ENCODE measurements at places on chromosomes 4 and X.

GRCh38 chrX:48045410-48046311 lies 25.8 kb downstream of the ZNF630 start:
- no peak for DNase-seq

GRCh38 chr4:108010167-108010566 lies 20.5 kb downstream of the HADH start:
- DNase-seq, result no peak

- DNase-seq, result no peak
Observed at GRCh38 chr4:5143940-5144339, 92.7 kb downstream of the STK32B start.

- DNase-seq, result no peak
Observed at GRCh38 chrX:105167233-105167632, 53.3 kb downstream of the TEX13A start.

GRCh38 chr4:38921151-38921550 lies 53.5 kb downstream of the FAM114A1 start:
- DNase-seq, result no peak

DNA sequence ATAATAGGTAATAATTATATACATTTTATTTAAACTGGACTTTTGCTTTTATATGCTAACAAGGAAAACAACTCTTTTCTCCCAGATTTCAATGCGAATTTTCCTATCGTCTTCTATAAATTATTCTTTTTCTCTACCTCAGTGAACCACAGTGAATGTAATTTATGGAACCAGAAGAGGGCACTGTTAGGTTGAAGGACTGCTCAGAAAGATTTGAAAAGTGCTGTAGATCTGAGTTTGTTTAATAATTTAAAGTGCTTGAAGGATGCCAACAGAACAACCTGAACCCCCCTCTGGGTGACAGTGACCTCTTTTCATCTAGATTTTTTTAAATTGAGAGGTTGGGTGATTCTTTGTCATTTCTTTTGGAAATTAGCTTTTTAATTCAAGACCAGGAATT lies 54.9 kb downstream of the PHOX2B start:
- DNase-seq, result no peak

- no peak for DNase-seq
Observed at GRCh38 chr4:85777908-85778631, 303.1 kb downstream of the ARHGAP24 start.

GRCh38 chr4:47824840-47825239 lies 13.0 kb downstream of the CORIN start:
- DNase-seq, result no peak

GRCh38 chr4:145061318-145061920 lies 36.6 kb downstream of the ANAPC10 start:
- no peak for DNase-seq

DNA sequence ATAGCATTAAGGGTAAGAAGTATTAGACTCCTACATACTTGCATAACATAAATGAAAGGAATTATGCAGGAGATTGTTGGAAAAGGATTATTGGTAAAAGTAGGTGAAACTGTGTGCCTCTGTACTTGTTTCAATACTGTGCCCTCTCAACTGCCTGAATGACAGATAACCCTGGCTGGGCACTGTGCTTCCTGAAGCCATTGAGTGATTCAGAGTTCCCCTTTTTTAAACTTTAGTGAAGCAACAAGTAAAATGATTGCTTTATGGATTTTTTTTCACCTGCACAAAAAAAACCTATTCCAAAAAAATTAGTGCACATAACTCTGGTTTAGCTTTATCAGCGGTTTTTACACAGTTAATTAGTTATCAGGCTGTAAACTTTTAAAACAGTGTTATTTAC lies 204.8 kb downstream of the TRAM1L1 start:
- no peak for DNase-seq

- no peak for DNase-seq
Observed at GRCh38 chrX:73847991-73848390, 285.0 kb downstream of the CHIC1 start.

- no peak for DNase-seq
Observed at GRCh38 chrX:65195621-65196020, 219.4 kb upstream of the ZC4H2 start.

DNA sequence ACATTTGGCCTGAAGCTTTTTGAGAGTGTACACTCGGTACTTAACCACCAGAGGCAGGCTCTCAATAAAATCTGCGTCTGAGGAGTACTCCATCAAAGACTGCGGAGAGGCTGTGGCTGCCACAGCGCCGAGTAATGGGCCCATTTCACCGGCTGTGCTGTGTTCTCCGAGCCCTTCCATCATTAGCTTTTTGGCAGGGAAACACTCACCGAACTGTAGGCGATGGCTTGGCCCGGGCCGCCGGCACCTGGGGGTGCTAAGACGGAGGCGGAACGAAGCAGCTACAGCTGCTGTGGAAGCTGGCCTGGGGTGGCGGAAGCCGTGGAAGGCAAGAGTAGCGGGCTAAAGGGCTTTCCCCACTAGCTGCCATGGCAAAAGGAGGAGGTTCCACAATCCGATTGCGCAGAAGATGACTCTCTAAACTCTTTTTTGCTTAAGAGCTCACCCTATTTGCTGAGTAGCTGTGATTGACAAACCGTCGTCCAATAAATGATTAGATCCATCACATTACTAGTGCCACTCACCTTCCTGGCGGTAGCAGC lies 48.5 kb upstream of the PABPC1L2A start:
- no peak for DNase-seq

DNA sequence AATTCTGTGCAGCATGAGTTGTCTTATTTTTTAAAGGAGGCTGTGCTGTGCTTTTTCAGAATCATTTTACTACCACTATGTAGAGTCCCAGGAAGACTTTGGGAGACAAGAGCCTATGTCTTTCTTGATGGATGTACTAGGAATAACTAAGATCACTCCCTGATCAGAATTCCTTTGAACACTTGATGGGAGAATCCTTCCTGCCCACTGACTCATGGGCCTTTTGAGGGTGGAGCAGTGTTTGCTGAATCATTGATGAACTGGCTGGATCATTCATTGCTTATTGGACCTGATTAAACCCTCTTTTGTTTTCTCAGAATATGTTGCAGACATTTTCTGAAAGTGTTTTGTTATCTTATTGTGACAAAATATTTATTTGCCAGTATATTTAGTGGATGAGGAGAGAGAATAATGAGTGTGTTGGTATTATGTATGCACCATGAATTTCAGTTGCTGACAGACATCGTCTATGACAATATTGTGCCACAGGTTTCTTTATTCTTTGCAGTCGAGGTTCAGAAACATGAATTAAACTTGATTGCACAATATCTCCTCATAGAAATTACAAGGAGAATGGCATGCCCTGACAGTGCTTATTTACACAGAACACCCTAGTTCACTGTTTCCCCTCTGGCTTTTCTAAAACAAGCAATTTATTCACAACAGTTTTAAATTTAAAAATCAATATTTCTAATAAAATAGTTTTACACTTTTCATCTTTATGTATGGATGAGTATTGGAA lies 36.3 kb downstream of the POU4F2 start:
- no peak for DNase-seq

DNA sequence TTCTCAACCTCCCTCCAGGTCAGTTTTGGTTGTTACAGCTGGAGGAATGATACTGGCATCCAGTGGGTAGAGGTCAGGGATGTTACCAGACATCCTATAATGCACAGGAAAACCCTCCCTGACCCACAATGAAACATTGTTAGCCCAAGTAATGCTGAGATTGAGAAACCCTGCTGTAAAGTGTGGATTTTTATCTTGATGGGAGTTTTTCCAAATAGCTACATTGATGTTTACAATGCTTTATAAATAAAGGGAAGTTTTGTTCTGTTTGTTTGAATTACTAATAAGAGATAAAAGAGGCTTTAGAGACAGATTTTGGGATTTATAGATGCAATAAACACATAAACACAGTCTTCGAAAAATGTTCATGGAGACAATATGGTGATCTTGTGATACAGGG lies 194.0 kb upstream of the NUDT6 start:
- DNase-seq, result no peak

- no peak for DNase-seq
Observed at GRCh38 chr4:133131829-133132460, 17.1 kb upstream of the PCDH10 start.

DNA sequence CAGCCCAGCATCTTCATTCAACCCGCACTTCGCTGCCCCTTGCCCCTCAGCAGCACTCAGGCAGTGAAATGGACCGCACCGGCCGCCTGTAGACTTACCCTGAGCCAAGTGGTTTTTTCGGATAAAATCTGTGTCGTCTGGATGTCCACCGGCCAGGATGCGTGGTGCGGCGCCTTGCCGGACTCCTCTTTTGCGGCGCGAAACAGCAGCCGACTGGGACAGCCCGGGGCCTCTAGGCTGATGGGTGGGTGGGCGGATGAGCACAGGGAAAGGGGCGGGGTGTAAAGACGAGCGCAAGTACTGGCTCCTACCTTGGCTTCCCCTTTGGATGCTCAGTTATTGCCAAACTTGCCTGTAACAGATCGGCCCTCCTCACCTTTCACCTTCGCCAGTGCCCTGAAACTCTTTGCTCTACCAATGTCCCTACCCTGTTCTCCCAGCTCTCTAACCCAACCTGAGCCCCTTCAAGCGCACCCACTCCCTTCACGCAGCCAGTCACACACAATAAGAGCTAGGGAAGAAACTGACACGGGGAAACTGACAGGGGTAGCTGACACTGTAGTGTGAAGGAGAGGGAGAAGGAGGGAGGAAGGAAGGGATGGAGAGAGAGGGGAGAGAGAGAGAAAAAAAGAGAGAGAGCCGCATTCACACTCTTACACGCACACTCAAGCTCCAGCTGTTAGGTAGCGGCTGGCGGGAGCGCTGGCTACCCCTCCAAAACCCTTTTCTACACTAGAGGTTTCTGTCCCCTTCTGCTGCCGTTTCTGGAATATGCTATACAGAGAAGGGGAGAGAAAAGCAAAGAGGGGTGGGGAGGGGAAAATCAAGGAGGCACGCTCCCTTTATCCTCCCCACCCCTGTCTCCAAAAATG lies 559 bp downstream of the TRPC5 start:
- DNase-seq, result no peak

GRCh38 chr4:70880739-70881138 lies 21.4 kb upstream of the MOB1B start:
- DNase-seq, result no peak

GRCh38 chrX:31266203-31267076 lies 194.6 kb upstream of the FTHL17 start:
- DNase-seq, result no peak

- no peak for DNase-seq
Observed at GRCh38 chrX:50858548-50858947, 44.6 kb upstream of the SHROOM4 start.

DNA sequence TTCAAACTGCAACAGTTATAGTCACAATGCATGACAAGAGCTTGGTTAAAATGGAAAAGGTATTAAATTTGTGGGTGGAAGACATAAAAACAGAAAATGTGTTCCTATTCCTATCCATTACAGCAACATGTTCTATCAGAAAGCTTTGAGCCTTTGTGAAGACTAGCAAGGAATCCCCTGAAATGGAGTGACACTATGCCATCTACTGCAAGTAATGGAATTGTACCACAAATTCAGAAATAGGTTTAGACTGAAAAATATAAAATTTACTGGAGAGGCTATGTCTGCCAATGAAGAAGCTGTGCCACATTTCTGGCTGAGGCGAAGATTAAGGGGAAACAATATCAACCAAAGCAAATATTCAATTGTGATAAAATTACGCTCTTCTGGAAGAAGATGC lies 247.9 kb downstream of the ADAM29 start:
- no peak for DNase-seq

GRCh38 chrX:110401135-110401534 lies 42.5 kb downstream of the RTL9 start:
- no peak for DNase-seq

DNA sequence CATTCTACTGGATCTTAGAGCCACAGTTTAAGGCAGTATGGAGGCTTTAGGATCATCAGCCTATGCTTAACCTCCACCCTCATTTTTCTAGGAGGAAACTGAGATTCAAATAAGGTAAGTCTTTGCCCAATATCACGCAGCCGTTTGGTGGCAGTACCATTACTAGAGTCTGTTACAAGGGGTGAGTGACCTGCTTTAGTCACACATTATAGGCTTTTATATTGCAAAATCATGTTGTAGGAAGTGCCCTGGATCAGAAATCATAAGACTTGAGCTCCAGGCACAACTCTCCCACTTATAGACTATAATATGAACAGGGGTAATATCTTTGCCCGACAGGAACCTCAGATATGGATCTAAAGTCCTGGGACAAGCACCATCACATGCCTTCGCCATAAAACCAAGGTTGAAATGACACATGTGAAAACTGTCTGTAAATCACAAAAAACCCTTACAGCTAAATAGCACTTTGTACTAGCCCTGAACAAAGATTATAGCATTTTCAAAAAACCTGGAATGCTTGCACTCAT lies 19.2 kb downstream of the HPSE start:
- no peak for DNase-seq

DNA sequence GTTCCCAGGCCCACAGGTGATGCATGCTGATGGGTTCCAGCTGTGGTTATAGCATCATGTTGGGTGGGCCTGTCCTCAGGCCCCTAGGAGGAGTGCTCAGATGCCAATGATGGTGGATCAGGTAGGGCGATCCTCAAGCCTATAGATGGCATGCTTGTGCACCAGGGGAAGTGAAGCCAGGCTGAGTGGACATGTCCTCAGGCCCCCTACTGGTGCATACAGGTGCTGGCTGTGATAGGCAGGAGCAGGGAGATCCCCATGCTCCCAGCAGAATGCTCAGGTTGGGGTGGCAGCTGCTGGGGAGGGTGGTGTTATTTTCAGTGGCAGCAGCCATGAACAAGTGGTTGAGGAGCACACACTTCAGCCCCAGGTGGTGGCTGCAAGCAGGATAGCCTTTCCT lies 96.0 kb downstream of the SMARCA1 start:
- DNase-seq, result no peak

DNA sequence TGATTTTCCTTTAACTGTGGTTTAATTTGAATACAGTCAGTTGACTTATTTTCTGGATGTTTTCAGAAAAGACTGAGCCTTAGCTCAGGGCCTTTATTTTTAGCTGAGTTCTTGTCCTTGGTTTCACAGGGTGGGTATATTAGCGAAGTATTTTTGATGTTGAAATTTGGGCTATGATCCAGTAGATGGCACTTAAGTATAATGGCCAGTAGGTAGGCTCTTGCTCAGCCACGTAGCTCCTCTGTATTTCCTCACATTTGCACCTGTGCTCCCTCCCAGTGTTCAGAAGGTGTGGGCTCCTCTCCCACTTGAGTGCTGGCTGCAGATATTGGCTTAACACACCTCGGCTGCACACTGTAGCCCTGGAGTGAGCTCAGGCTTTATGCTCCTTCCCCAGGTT lies 549.9 kb upstream of the AMOT start:
- no peak for DNase-seq

DNA sequence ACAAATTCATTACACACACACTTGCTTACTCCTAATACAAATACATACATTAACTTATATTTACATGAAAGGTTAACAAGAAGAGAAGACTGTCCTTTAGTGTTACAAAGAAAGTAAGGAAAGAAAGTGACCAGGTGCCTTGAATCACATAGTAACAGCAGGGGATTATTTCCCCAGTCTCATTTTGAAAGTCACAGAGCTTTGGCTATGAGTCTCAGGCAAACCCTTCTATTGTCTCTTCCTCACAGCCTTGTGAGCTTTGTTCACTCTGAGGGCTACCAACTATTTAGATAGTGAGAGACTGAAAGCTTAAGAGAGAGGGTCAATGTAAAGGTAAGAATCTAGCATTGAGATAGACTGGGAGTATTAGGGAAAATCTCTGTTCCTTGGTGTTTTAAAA lies 161.6 kb downstream of the NPNT start:
- DNase-seq, result no peak

Data from stimulated activated CD4-positive, alpha-beta T cell treated with anti-CD3 and anti-CD28 coated beads, Interleukin-2, amount 100 ng/mL, for 4 hours (primary cell).